HepG2 (cell line): ENCODE measurements at places on chromosomes 11 and 22.
A peak's percentile ranks its signal among the peaks of the same experiment; 100 is the strongest.

- H3K27me3 ChIP-seq = no peaks in the 10 kb centered on the region
- peak overlapping the region; percentile 68 for H3K4me3 ChIP-seq
- no peak for DNase-seq
Observed at GRCh38 chr11:119367661-119368120, 13.8 kb downstream of the USP2 start.

GRCh38 chr11:128772814-128773213, 78.9 kb downstream of the FLI1 start:
- peaks cover 24% of the 10 kb centered on the region for H3K27me3 ChIP-seq
- no peaks in the 10 kb centered on the region for H3K4me1 ChIP-seq
- no peaks in the 10 kb centered on the region for H3K36me3 ChIP-seq

GRCh38 chr11:74443071-74443864, 24.1 kb downstream of the KCNE3 start:
- peak; percentile 56 for DNase-seq
- peaks cover 19% of the 10 kb centered on the region; the same call in 1 of the 2 replicates for H3K4me1 ChIP-seq
- H3K4me3 ChIP-seq = no peak overlapping the region; the same call in 1 of the 2 replicates
- no peaks in the 10 kb centered on the region for H3K36me3 ChIP-seq

GRCh38 chr11:2526808-2527381, 82.1 kb downstream of the KCNQ1 start:
- peak overlapping the region; percentile 29 for H3K4me3 ChIP-seq
- DNase-seq = no peak
- no peak overlapping the region for H3K27ac ChIP-seq
- H3K27me3 ChIP-seq = peaks cover 20% of the 10 kb centered on the region

DNA sequence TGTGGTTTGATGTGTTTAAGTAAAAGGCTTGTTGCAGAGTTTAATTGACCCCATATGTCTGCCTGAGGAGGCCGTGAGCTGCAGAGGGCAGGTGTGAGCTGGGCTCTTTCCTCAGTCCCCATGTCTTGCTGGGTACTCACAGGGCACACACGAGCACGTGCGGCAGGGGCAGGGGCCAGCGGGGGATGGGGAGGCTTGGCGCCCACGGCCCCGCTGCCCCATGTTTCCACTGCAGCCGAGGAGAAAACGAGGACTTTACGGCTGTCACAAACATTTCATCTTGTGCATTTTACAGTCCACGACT, 24.7 kb upstream of the CCDC188 start:
- no peak overlapping the region for H3K27ac ChIP-seq
- H3K4me1 ChIP-seq = peaks cover 6% of the 10 kb centered on the region; the same call in 1 of the 2 replicates
- peaks cover 22% of the 10 kb centered on the region for H3K27me3 ChIP-seq
- DNase-seq = no peak
- no peak overlapping the region for H3K4me3 ChIP-seq

DNA sequence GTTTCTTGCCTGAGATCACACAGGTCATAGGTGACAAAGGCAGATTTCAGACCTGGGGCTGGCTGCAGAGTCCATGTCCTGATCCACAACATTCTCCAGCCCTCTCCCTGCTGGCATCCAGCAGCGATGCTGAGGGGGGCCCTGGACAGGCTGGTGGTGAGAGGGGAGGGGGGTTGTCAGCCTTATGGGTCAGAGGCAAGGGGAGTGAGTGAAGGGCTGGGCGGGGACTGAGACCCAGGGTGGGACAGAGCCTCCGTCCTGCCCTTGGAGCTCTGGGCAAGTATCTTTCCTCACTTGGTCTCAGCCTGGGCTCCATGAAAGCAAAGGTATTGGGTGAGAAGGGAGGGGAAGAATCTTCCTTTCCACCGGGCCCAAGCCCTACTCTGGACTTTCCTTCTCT, 66.7 kb upstream of the RASD2 start:
- H3K27ac ChIP-seq = no peak overlapping the region
- no peaks in the 10 kb centered on the region for H3K36me3 ChIP-seq
- no peak overlapping the region for H3K4me3 ChIP-seq
- peaks cover 22% of the 10 kb centered on the region; the same call in 2 of the 3 replicates for H3K27me3 ChIP-seq
- H3K4me1 ChIP-seq = peaks cover 14% of the 10 kb centered on the region

- H3K27ac ChIP-seq = no peak overlapping the region
- no peak for DNase-seq
- H3K4me3 ChIP-seq = no peak overlapping the region
- 0 out of 3 replicates have a peak, but pooled peaks cover 5% of the 10 kb centered on the region for H3K27me3 ChIP-seq
Observed at GRCh38 chr11:94800414-94800813, 32.3 kb downstream of the AMOTL1 start.

DNA sequence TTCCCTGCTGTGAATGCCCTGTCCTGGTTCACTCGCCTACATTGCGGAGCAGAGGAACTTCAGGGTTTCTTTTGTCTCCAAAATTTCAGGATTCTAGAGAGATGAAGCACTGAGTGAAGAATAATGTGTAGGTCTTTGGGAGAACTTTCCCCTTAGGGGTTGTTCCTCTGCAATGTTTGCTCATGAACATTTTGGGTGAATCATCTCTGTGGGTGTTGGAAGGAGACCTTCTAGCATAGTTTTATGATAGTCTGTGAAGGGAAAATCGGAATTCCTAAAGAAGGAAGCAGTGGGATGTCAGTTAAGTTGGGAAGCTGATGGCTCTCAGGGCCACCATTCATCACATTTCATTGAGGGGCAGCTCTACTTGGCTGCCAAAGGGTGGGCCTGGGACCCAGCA, 64.8 kb downstream of the MIAT start:
- H3K27me3 ChIP-seq = no peaks in the 10 kb centered on the region
- no peaks in the 10 kb centered on the region for H3K4me1 ChIP-seq
- H3K27ac ChIP-seq = no peak overlapping the region
- no peaks in the 10 kb centered on the region for H3K36me3 ChIP-seq

DNA sequence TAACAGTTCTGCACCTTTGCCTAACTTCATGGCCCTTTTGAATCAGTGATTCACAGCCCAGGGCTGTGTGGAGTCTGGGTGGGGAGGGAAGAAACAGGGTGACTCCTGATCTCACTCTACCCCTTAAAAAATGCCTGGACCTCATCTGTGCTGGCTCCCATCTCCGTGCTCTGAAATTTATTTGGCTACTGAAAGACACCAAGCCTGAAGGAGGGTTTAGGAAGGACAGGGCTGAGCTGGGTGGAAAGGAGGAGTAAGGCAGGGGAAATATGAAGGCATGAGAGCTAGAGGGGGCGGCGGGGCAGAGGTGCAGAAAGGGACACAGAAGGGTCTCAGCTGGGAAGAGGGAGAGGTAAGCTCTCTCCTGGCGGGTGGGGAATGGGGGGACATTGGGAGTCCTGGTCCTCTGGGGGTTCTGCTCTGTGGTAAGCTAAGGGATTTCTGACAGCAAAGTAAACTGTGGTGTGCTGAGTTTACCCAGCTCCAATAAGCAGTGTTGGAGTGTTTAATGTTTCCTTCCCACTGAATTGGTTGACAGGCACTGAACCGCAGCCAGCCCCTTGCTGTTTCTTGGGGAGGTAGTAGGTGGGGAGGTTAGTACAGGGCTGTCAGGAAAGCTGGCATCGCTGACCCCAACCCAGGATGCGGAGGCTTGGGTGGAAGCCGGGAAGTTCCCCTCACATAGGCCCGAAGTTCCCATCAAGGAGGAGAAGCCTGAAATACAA, 71.1 kb downstream of the RPUSD4 start:
- no peak overlapping the region for H3K27ac ChIP-seq
- H3K4me3 ChIP-seq = no peak overlapping the region
- no peak for DNase-seq

DNA sequence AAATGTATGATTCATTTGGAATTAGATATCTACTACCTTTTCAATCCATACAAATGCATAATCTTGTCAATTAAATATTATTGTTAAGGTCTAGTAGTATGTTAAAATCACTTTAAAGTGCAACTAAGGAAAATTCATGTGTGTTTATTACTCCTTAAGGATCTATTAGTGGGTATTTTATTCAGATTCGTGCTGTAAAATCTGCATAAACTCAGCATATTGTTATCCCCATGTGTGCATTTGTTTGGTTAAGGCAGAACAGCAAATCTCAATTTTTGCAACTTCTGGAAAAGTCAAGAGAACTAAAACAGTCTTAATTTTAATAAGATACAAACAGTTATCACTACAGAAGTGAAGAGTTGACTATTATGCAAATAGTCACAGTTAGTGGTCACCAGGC, 234.5 kb downstream of the SOX6 start:
- H3K36me3 ChIP-seq = no peaks in the 10 kb centered on the region
- H3K4me1 ChIP-seq = peaks cover 34% of the 10 kb centered on the region
- H3K4me3 ChIP-seq = no peak overlapping the region

GRCh38 chr11:4926608-4927007, 2.5 kb upstream of the OR51G1 start:
- no peaks in the 10 kb centered on the region for H3K4me1 ChIP-seq
- no peaks in the 10 kb centered on the region for H3K36me3 ChIP-seq
- H3K27me3 ChIP-seq = peaks cover 3% of the 10 kb centered on the region; the same call in 1 of the 3 replicates
- no peak overlapping the region for H3K27ac ChIP-seq
- H3K4me3 ChIP-seq = no peak overlapping the region
- DNase-seq = no peak

- no peak overlapping the region for H3K27ac ChIP-seq
- no peak for DNase-seq
- H3K36me3 ChIP-seq = no peaks in the 10 kb centered on the region
- H3K4me3 ChIP-seq = no peak overlapping the region
- no peaks in the 10 kb centered on the region for H3K4me1 ChIP-seq
Observed at GRCh38 chr11:30775233-30775522, 189.0 kb upstream of the MPPED2 start.

DNA sequence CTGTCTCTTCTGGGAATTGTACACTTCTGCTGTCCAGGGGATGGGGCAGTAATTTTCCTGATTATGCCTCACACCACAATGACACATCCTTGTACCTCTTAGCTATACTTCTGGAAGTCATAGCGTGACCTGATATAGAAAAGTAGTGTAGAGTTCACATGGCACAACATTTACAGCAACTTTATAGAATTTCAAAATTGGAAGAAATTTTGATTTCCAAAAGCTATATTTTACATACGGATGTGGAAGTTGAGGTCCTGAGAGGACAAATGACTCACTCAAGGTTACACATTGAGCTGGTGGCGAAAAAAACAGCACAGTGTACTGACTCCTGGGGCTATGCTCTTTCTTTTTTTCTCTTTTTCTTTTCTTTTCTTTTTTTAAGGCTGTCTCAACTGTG, 6.3 kb upstream of the CYP2R1 start:
- 0 out of 2 replicates have a peak, but pooled peaks cover 1% of the 10 kb centered on the region for H3K27me3 ChIP-seq
- no peak for DNase-seq
- H3K27ac ChIP-seq = no peak overlapping the region
- H3K36me3 ChIP-seq = no peaks in the 10 kb centered on the region
- no peaks in the 10 kb centered on the region for H3K4me1 ChIP-seq

DNA sequence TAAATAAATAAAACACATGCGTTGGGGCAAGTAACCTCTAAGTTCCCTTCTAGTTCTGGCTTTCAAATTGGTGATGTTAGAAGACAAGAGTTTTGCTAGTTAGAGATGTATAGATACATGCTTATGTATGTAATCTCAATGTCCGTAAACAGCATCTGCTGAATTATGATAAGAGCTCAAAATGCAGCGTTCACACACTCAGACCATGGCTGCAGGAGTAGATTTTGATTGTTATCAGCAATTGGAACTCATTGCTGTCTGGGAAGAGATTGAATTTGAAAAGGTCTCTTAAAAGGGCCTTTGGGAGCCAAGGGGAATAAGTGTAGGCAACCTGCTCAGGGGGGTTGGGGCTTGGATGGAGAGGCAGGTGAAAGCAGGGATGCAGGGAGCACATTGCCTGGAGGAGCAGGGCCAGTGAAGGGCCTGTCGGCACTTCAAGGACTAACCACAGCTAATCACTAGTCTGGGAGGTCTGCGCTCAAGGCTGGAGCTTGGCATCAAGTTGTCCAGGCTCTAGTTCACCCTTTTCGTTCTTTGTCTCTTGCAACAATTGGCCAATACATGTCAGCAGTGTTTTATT, 2.7 kb upstream of the RAG1 start:
- no peak overlapping the region for H3K4me3 ChIP-seq
- DNase-seq = no peak
- H3K36me3 ChIP-seq = no peaks in the 10 kb centered on the region
- peaks cover 9% of the 10 kb centered on the region; the same call in 1 of the 3 replicates for H3K27me3 ChIP-seq
- H3K27ac ChIP-seq = no peak overlapping the region

DNA sequence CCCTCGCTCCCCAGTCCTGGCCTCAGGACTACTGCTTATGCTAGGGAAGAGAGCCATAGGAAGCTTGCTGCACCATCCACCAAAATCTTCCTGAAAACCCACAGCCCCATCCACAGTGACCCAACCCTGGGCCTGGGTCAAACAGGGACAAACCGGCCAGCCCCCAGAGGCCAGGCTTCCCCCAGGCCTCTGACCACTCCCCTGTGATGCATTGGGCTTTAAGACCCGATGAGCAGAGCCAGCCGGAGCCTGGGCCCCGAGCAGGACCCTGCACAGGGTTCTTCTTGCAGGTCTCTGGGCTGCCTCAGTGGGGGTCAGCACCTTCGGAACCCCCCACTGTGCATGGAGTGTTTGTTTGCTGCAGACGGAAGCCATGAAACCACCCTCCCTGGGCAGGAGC, 583.7 kb downstream of the BRD1 start:
- no peak overlapping the region for H3K27ac ChIP-seq
- H3K4me3 ChIP-seq = no peak overlapping the region
- no peaks in the 10 kb centered on the region for H3K4me1 ChIP-seq
- H3K36me3 ChIP-seq = no peaks in the 10 kb centered on the region

DNA sequence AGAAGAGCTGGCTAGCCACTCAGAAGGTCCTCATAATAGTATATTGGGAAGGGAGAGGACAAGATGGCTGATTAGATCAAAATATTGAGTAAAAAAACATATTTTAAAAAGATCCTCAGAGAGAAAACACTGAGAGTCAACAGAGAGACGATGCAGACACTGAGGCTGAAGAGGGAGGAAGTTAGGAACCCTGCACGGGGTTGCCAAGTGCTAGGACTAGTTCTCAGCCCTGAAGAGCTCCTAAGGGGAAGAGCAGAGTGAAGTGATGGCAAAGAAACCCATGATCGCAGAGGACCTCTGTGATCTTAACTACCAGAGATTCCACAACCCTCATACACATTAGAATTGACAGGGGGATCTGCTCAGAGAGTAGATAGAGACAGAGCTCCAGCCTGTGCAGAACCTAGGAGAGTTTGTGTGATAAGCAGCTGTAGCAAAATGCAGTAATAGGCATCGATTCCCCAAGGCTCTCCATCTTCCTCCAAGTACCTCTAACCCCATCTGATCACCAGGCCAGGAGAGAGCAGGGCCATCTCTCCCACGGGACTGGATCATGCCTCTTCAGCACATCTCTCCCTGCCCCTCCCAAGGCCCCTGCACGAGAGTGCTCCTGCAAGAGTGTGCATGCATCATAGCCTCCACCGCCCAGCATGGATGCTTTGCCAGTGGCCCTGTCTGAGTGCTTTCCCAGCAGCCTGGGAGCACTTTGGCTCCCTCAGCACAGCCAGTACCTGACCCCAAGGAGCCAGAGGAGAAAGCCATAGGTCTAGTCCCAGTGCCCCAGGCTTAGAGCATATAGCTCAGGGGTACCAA, 41.2 kb upstream of the ARL14EP start:
- H3K4me3 ChIP-seq = no peak overlapping the region
- no peaks in the 10 kb centered on the region for H3K4me1 ChIP-seq
- H3K27ac ChIP-seq = no peak overlapping the region
- H3K36me3 ChIP-seq = no peaks in the 10 kb centered on the region
- DNase-seq = no peak

GRCh38 chr11:110174645-110175310, 81.6 kb downstream of the ZC3H12C start:
- 0 out of 3 replicates have a peak, but pooled peaks cover 5% of the 10 kb centered on the region for H3K27me3 ChIP-seq
- H3K4me3 ChIP-seq = peak overlapping the region; percentile 25; the same call in 1 of the 2 replicates
- no peak for DNase-seq
- peaks cover 13% of the 10 kb centered on the region; the same call in 1 of the 2 replicates for H3K4me1 ChIP-seq
- H3K27ac ChIP-seq = no peak overlapping the region
- H3K36me3 ChIP-seq = no peaks in the 10 kb centered on the region
